ENCODE measurements at places on chromosomes 4 and X.

DNA sequence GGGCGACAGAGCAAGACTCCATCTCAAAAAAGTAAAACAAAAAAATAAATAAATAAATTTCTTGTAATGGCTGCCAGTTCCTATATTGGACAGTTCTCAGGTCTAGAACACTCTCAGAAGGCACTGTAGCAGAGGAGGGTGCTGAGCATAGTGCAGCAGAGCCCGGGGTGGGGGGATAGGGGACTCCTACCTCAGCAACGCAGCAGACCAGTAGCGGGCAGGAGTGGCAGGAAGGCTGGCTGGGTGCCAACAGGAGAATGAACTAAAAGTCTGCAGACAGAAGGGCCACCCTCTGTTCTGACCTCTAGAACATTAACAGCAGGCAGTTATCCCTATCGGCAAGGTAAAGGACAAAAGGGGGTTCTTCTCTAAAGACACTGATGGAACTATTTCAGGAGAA is 20.2 kb downstream of the PDK3 start:
- DNase-seq = no peak

DNA sequence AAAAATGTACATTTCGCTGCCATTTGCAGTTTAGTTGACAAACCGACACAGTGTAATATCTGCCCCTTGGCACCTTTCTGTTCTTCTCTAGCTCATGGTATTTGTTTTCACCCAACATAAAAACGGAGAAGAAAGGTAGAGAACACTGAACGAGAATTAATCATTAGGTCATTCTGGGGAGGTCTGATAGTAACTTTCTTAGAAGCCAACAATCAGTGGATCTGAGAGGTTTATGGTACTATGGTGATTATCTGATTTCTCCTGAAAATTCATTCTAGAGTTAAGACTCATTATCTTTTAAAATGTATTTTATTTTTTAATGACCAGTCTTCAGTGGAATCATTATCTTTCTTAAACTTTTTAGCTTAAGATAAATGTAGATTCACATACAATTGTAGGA is 8.5 kb downstream of the RAPGEF2 start:
- DNase-seq = no peak

- no peak for DNase-seq
Measured at GRCh38 chrX:13055486-13055885, 11.1 kb upstream of the FAM9C start.

DNA sequence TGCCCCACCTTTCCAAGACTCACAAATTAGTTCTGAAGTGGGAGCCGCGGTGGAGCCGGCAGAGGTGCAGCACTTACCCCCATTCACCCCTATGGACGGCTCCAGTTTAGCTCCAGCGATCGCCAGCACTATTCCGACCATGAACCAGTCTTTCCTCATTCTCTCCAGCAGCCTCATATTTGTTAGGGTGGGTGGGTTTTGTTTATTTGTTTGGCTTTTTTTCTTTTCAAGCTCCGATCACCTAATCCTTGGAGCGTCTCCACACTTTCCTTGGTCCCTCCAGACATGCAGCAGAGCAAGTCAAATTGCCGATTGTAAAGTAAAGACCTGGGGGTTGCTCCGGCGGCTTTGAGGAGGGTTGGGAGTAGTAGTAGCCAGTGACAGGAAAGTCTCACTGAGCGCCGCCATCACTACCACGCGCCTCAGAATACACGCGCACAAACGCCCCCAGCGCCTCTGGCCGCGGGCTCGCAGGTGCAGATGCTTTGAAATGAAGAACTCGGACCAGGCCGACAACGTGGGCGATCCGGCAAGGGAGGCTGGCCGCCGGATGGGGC is at the start of gene SLC10A7:
Gene SLC10A7 (minus strand): TSS at position 400 of the 557 bp plus-strand sequence. CDS start 223 bp downstream, at position 177.
- peak; percentile 74 for DNase-seq

- no peak for DNase-seq
Measured at GRCh38 chrX:30973784-30974427, 84.9 kb upstream of the TAB3 start.

- no peak for DNase-seq
Measured at GRCh38 chr4:126778348-126778747, 854.4 kb upstream of the INTU start.

- DNase-seq = no peak
Measured at GRCh38 chr4:37236165-37236564, 8.4 kb upstream of the NWD2 start.

- DNase-seq = peak; percentile 52
Measured at GRCh38 chr4:7828793-7829301, 110.8 kb downstream of the AFAP1 start.

DNA sequence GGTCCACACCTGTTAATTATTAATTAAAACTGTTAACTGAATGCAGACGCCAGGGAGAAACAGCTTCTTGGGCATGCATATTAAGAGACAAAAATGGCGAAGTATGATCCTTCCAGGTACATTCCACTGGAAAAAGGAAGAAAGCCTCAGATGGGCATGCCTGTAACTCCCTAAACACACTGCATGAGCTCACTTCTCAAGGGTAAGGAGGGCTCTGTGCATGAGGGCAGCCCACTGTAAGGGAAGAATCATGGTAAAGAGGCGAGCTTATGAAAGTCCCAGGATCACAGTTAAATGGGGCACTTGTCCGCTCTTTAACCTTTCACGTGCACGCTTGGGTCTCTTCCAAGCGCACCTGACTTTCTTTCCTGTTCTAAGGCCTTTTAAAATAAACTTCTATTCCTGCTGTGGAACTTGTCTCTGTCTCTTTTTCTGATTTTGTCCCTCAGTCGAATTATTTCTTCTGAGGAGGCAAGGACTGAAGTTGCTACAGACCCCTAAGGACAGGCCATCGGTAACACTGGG is 321.7 kb downstream of the PPP1R2C start:
- no peak for DNase-seq

DNA sequence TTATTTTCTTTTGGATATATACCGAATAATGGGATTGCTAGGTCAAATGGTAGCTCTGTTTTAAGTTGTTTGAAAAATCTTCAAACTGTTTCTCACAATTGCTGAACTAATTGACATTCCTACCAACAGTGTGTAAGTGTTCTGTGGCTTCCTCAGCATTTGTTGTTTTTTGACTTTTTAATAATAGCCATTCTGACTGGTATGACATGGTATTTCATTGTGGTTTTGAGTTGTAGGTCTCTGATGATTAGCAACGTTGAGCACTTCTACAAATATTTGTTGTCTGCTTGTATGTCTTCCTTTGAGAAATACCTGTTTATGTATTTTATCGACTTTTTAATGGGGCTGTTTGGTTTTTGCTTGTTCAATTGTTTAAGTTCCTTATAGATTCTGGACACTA is 680.1 kb upstream of the GRIA3 start:
- no peak for DNase-seq

DNA sequence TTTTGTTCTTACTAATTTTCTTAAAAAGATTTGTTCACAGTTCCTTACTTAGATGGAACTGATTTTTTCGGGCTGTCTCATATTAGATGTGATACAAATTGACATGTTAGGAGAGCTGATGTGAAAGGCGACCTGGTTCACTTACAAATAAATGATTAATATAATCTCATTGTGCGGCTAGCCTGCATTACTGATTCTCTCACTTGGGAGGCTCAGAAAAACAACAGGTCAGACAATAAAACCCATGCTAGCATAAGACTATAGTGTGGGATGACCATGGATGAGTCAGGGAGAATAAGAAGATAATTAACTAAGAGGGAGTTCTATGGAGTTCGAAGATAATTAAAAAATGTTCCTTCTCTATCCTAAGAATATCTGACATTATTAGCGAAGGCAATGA is 40.8 kb downstream of the RTL9 start:
- no peak for DNase-seq

DNA sequence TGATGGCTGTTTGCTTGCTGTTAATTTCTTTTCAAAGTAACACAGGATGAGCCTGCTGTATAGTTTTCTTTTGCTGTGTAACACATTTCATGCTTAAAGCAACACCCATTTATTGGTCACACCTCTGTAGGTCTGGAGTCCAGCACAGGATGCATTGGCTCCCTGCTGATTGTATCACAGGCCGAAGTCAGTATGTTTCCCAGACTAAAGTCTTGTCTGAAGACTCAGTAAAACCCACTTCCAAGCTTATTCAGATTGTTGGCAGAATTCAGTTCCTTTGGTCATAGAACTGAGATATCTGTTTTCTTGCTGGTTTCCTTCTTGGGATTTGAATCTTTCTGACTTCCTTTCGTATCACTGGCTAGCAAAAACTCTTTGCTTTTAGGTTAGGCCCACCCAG is 54.3 kb downstream of the LRP2BP start:
- DNase-seq = no peak

GRCh38 chr4:109735566-109736365 is 5.9 kb upstream of the PLA2G12A start:
- no peak for DNase-seq

DNA sequence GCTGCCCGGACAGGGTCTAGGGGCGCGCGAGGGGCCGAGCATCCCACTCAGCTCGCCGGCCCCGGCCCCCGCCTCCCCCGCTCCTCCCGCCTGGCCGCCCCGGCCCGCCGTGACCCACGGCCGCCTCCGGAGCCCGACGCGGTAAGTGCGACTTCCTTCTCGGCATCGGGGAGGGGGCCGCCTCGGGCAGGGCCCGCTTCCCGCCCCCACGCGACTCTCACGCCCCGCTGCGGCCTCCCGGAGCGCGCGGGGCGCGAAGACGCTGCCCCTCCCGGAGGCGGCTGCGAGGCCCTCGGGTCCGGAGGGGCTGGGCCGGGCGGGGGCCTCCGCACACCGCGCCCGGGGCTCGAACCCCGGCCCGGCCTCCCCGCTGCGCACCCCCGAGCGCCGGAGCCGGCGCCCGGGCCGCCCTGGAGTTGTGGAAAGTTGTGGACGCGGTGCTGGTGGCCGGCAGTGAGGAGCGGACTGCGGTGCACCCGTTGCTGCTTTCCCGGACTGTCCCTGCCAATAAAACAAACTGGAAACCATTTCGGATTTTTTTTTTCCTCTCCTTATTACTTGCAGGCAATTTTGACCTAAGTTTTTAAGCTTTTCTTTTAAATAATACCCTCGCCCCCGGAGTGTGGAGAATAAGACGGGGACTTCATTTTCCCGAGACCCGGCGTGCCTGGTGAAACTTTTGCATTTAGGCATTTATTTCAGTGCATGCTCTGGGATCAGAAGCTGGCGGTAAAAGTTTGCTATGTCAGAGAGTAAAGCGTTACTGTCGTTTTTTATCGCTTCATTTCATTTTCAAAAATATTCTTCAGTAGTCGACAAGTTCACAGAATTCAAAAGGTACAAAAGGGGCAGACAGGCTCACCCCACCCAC is 13.0 kb upstream of the TMEM156 start:
- DNase-seq = no peak

- DNase-seq = no peak
Measured at GRCh38 chrX:112669824-112670223, 9.9 kb downstream of the LHFPL1 start.

DNA sequence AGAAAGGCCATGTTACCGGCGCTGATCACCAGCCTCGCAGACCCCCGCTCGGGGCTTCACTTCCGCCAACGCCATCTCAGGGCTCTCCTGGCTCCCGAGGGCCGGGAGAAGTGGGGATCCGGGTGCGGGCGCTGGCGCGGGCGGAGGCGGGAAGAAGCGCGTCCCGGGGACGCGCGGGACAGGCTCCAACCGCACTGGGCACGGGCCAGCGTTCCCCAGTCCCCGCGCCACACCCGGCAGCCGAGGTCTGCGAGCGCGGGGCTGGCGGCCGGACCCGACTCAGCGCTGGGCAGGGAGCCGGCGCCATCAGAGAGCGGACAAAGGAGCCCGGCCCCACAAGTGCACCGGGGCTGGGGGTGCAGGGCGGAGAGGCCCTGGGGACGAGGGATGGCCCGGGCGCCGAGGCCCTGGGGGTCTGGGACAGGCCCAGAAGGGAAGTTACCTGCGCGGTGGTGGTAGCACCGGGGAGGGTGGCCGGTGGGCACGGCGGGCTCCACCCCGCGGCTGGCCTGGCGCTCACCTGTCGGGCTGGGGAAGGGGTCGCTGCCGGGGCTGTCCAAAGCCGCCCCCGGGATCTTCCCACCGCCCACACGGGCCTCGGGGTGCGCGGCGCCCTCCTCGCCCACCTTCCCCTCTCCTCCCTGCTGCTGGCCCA is 449 bp downstream of the CTPS2 start:
- DNase-seq = no peak

GRCh38 chr4:53076374-53076958 is 214.3 kb downstream of the RASL11B start:
- no peak for DNase-seq

DNA sequence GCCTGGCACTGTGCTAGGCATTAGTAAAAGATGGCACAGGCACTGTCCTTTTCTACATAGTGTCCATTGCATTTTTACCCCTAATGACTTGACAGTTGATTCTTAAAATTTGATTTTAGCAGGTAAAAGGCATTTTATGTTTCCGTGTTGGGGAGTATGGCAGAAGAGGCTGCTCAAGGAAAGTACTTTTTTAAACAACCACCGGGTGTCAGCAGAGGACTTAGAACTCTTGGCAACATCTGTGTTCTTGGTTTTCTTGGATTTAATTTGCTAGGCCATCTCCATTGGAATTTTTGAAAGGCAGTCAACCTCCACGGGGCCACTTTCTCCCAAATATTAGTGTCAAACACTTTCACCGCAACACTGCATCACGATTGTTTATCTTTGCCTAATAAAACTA is 102.9 kb downstream of the TSPAN7 start:
- no peak for DNase-seq

DNA sequence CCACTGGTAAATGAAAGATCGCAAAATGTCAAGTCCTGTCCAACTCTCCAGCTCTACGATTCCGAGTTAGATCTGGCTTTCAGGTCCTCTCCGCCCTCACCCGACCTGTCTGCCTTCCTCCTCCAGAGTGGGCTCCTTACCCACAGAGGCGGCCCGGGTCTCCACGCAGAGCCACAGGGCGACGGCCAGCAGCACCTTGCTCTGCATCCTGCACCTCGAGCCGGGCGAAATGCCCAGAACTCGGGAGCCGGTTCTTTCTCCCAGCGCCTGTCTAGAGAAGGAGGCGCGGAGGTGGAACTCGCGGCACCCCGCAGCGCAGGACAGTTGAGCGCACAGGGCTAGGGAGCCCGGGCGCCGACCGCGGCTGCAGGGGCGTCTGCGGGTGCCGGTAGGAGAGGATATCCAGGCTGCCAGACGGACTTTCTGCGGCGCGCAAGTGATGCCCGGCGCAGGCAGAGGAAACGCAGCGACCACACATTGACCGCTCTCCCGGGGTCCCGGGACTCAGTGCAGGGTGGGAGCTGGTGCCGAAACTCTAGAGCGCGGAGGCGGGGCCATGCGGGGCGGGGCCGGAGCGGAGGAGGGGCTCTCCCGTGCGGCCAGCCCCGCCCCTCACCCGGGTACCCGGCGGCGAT is at the start of gene KDR:
Gene KDR (minus strand): TSS at position 509 of the 635 bp plus-strand sequence. CDS start 302 bp downstream, at position 207.
- DNase-seq = no peak

DNA sequence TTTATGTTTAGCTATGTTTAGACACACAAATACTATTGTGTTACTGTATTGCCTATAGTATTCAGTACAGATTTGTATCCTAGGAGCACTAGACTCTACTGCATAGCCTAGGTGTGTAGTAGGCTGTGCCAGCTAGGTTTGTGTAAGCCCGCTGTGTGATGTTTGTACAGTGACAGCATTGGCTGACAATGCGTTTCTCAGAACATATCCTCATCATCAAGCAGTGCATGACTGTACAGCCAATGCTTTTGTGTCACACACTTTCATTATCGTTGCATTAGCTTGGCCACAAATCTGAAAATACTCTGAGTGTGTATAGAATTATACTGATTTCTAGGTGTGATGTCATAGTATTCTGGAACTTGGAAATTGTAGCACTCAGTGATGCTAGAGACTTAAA is 63.4 kb downstream of the CLDN34 start:
- DNase-seq = no peak
